ENCODE measurements at places on chromosomes 5 and 9.

GRCh38 chr5:172284611-172284980, 1.0 kb upstream of the UBTD2 start:
- no peak for DNase-seq

GRCh38 chr5:164487939-164488338, 982.5 kb downstream of the MAT2B start:
- no peak for DNase-seq

DNA sequence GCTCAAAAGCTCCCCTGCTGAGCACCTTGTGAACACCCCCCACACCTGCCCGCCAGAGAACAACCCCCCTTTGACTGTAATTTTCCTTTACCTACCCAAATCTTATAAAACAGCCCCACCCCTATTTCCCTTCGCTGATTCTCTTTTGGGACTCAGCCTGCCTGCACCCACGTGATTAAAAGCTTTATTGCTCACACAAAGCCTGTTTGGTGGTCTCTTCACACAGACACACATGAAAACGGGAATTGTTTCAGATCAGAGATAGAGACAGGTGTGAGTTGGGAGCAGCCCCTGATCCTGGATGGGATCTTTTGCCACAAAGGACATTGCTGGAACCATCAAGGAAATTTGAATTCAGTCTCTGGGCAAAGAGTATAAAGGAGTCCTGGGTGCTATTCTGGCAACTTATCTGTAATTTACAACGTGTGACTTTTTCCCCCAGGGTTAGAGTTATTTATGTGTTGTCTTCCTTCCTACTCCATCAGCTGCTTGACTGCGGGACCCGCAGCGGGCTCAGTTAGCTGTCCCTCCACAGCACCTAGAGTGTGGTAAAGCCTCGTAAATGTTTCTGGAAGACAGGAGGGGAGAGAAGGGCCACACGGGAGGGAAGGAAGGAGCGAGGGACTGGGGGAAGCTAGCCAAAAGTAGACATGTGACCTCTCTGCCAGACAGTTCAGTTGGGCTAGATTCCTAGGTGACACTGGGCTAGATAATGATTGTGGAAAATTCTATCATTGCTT, 437.0 kb downstream of the ZNF608 start:
- DNase-seq, result no peak

- no peak for DNase-seq
Observed at GRCh38 chr5:120413686-120414085, 50.4 kb upstream of the PRR16 start.

- DNase-seq, result no peak
Observed at GRCh38 chr5:111942201-111942600, 185.2 kb upstream of the NREP start.

DNA sequence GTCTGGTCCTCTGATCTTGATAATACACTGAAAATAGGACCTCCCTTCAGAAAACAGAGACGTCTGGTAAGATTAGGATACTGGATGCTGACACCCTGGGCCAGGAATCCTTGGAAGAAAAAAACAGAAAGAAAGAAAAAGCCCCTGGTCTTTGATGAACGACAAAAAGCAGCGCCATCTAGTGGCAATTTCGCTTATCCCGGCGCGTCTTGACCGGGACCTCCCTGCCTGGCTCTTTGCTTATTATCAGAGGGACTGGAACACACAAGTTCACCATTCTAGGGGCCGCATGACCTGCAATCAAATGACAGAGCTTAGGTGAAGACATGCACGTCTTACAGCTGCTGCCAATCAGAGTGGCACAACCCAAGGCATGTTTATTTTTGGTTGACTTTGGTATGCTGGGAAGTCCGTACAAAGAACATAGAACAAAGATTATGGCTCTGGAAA, 114.9 kb upstream of the NFIB start:
- peak; percentile 26 for DNase-seq

DNA sequence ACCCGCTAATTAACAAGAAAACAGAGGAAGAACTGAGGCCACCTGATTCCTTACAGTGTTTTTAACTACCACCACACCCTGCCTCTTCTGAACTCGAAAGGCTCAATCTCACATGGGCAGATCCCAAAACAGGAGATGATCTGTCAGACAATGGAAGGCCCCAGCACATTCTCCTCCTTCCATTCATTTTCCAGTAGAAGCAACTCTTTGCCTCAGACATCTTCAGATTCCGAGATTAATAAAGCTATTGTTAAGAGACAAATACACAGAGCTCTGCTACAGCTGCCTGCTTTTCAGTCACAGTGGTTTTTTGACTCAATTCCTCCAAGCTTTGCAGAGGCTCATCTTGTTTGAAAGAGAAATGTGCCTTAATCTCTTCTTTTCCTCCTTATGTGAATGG, 127.2 kb upstream of the ADAMTSL1 start:
- DNase-seq, result no peak

DNA sequence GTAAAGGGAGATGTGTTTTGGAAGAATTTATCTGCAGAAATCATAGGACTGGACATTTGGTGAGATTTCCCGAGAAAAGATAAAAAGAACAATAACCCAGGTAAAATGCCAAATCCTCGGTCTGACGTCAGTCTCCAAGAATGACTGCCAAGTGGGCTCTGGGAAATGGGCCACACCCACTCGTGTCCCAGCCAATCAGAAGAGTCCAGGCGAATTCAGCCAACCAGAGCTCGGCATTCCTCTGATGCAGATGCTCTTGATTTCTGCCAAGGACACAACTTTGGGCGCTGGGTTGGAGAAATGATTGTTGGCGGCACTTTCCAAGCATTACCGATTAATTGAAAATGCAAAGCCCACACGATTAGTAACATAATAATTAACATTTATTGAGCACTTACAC, 73.3 kb downstream of the FGF18 start:
- no peak for DNase-seq

DNA sequence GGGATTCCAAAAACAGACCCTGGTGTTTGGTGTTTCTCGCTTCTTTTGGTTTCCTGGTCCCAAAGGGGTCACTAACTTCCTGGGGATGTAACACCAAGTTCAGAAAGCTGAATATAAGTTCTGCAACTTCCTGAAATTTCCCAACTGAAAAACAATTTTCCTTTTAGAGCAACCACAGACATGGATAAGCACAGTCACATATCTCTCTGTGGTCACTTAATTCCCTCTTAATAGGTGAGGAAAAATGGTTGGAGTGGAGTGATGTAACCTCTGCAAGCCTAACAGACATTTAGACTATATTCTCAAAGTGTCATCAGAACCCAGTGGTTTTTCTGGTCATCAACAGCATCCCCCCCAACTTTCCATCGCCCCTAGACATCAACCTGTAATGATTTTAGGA, 135.3 kb downstream of the PRELID2 start:
- DNase-seq, result no peak

DNA sequence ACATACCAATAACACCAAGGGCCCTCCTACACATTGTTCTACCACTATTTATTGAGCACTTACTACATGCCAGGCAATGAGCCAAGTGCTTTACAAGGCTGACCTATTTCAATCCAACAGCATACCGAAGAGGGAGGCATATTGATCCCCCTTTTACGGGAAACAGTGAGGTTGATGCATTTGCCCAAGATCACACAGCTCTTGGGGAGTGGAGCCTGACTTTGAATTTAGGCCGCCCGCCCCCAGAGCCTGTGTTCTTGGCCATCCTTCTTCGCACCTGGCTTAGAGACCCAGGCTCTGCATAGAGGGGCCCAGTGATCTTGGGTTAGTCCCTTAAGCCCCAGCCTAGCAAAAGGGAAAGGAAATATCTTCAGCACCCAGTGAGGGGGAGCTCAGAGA, 158.1 kb upstream of the IER5L start:
- no peak for DNase-seq

GRCh38 chr5:56746553-56747339, 68.6 kb upstream of the MAP3K1 start:
- no peak for DNase-seq

GRCh38 chr5:1366514-1366913, 21.6 kb upstream of the CLPTM1L start:
- no peak for DNase-seq

DNA sequence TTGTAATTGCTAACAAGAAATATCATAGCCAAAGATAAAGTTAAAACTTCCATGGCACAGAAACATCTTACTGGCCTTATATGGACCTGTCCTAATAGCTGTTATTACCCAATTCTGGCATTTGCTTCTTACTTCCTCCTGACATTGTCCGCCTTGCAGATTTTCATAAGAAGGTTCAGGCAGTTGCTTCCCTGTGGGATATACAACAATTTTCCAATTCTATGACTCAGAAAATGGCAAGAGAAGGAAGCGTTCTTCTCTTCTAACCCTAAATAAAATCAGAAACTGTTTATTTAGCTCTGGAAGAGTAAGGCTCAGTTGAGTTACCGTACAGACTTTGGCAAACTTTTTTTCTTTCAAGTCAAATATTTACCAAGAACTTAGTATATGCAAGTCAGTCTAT, 1.7 kb downstream of the PRKAA1 start:
- DNase-seq, result no peak

- no peak for DNase-seq
Observed at GRCh38 chr9:105168870-105169319, 75.6 kb upstream of the SLC44A1 start.

- no peak for DNase-seq
Observed at GRCh38 chr9:61674882-61675281, 485.0 kb downstream of the SPATA31A7 start.

- no peak for DNase-seq
Observed at GRCh38 chr5:59496524-59497134, 396.9 kb downstream of the PDE4D start.

DNA sequence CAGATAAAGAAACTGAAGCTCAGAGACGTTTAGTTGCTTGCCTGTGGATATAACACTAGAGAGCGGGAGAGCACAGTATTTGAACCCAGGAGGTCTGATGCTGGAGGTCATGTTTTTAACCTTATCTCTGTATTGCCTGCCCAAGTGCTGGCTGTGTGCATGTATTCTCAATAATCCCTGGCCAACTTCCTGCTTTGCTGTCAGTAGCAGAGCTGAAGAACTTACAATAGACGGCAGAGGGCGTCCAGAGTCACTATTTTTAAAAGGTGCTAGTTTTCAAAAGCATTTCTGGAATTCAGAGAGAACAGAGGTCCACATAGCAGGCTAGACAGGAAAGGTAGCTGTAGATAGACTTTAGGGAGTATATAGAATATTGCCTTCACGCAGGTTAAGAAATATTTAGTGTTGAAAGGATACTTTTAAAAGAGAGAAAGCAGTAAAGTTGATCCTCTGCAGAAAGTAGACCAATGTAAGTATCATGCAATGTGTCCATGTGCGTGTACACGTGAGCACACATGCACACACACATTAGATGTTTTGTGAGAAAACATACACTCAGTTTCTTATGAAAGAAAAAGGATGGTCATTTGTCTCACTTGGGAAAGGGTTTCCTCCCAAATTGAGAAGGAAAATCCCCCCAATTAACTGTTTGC, 46.3 kb downstream of the PTCD2 start:
- no peak for DNase-seq

GRCh38 chr9:99178912-99179872, 42.5 kb downstream of the ALG2 start:
- no peak for DNase-seq

GRCh38 chr5:40121236-40121635, 558.5 kb upstream of the PTGER4 start:
- DNase-seq, result no peak

GRCh38 chr5:50727149-50727496, 60.7 kb downstream of the PARP8 start:
- no peak for DNase-seq

DNA sequence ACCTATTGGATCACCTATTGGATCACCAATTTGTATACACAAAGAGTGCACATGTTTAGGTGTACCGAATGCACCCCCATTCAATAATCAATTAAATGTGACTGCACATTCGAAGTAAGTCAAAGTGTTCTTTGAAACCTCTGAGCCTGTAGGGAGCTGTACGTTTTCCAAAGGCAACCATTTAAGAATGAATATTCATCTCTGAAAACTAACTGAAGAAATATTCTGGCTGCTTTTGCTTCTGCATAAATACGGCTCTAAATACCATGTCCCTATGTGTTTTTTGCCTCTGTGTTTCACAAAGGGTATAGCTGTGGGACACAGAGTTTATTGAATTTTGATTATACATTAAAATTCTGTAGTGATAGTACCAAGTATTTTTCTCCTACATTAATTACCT, 95.4 kb downstream of the ITGA1 start:
- no peak for DNase-seq

- no peak for DNase-seq
Observed at GRCh38 chr9:120920806-120921178, 5.8 kb downstream of the TRAF1 start.

- DNase-seq, result no peak
Observed at GRCh38 chr5:169828385-169828784, 151.9 kb downstream of the INSYN2B start.

DNA sequence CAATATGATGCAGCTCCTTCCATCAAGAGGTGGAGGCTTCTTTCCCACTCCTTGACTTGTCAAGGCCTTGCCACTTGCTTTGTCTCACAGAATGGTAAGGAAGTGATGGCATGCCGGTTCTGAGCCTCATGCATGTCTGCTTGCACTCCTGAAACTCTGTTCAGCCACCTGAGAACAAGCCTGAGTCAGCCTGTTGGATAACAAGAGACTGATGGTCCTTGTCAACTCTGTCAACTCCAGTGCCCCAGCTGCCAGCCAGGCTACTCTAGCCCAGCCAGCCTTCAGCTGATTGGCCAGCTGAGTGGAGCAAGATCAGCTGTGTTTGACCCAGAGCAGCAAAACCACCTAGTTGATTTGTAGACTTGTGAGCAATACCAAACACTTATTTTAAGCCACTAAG, 4.4 kb upstream of the TENT4A start:
- no peak for DNase-seq

GRCh38 chr5:149264439-149265067, 7.1 kb upstream of the AFAP1L1 start:
- DNase-seq, result peak; percentile 42

DNA sequence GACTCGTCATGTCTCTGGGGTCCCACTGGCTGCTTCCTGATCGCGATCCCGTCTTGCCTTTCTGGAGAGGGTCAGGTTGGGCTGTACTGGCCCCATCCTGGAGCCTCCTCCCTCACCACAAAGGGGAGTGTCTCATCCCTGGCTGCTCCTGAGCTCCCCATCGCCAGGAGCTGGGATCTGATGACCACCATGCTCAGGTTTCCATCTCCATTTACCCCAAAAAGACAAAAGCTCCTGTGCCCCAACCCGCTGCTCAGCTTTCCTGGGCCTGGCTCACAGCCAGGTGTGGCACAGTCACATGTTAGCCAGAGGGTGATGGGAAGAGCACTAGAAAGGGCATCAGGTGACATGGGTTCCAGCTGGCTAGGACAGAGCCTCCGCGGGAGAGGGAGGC, 47.3 kb upstream of the CDKN2AIPNL start:
- no peak for DNase-seq

- DNase-seq, result no peak
Observed at GRCh38 chr9:98986866-98987651, 43.4 kb downstream of the COL15A1 start.

DNA sequence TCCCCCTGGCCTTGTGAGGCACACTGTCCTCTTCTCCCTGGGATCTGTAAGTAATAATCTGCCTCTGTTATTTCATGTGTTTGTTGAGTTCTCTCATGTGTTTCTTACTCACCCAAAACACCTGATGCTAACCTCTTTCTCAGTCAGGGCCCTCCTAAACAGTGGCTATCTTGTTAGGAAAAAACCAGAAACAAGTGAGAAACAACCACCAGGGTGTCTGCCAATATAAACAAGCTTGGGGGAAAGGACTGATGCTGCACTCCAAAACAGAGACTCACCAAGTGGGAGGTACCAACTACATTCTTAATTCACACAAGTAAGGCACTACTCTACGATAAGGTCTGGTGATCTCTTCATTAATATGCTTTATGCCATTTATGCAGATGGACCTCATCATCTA, 564.4 kb downstream of the SEMA5A start:
- DNase-seq, result no peak

GRCh38 chr5:156678484-156678883, 171.6 kb upstream of the PPP1R2B start:
- DNase-seq, result no peak

- no peak for DNase-seq
Observed at GRCh38 chr5:141603923-141604717, 14.7 kb downstream of the DIAPH1 start.
